Spinal cord (tissue), 10 donors: ENCODE measurements at places on chromosomes 12 and 14. TPM values are rescaled to one million over a fixed set of nuclear protein-coding genes. Genes with fewer than 3 reads are reported as not detected.

DNA sequence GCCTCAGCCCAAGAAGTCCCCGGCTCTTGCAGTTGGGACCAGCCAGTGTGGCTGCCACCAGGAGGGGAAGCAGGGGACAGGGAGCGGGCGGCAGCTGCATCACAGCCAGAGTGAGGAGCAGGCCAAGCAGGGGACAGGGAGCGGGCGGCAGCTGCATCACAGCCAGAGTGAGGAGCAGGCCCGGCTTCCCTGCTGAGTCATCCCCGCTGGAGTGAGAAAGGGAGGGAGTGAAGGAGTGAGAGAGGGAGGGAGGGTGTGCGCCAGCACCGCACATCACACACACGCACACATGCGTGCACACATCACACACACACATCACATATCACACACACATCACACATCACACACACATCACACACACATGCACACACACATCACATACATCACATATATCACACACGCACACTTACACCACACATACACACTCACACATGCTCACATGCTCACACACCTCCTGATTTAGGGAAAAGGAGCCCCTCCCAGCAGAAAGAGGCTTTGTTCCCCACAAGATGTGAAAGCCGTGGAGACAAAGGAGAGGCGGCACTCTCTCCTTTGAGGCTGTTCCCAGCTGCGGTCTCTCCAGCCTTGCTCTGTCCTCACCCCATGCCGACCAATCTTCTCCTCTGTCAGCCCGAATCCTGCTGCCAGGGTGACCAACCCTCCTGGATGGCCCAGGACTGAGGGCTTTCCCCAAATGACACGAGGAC, 16.7 kb upstream of the ZDHHC22 start:
- DNase-seq = no peak

DNA sequence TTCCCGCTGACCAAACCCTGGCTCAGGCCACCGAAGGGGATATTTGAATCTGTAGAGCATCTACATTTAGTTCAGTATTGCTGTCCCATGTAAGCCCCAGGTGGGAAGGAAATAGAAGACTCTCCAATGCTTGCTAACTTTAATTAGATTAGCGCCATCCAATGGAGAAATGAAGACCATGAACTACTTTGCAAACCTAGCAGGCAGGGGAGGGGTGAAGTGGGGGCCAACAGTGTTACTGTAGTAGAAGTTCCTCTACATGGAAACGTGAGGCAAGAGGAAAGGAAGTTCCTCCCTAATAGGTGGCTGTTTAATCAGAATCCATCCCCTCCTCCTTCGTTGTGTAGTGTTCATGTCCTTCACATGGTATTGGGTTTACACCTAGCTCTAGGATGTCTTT, 9.3 kb upstream of the DENND5B start:
- no peak for DNase-seq

The CIROP gene
- 0.10 TPM for total RNA-seq

DNA sequence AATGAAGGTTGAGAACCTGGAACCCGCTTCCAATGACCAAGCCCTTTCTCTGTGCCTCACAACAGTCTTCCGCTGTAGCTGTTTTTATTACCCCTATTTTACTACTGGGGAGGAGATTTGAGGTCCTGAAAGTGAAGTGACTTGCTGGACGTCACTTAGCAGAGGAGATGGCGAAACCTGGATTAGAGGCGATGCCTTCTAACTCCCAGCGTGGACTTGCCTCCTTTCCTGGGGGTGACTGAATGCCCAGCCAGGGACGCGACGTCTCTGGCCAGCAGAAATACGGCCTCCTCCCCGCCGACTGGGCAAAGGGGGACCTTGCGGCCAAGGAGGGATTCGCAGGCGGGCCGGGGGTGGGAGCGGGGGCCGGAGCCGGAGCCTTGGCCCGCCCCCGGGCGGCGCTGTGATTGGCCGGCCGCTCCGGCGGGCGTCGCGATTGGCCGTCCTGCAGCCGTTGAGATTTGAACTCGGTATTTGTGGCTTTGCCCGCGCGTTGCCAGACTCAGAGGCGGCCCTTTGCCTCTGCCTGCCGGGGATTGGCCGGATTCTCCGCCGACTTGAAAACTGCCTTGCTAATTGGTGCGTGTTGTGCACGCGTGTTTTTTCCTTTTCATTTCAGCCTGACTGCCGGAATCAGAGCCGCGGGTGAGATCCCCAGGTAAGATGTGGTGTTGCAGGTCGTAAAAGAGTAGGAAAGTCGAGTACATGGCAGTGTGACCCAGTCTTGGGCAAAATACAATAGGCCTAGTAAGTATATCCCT, at the start of gene NCAPD2:
Gene NCAPD2 (plus strand): TSS at position 606 of the 761 bp plus-strand sequence. CDS start 997 bp downstream, outside the sequence.
- peak; percentile 90 for DNase-seq

- DNase-seq = no peak
These were observed 78.0 kb downstream of the IFNG start for GRCh38 chr12:68081561-68081960.

The PRH2 gene
- total RNA-seq = not detected

- peak; percentile 77 for DNase-seq
These were observed 1108.8 kb upstream of the SEL1L start for GRCh38 chr14:82642425-82642824.

- DNase-seq = no peak
These were observed 118.4 kb upstream of the NCOR2 start for GRCh38 chr12:124685689-124686369.

- DNase-seq = no peak
These were observed 392.3 kb downstream of the CCER1 start for GRCh38 chr12:90562671-90563070.

DNA sequence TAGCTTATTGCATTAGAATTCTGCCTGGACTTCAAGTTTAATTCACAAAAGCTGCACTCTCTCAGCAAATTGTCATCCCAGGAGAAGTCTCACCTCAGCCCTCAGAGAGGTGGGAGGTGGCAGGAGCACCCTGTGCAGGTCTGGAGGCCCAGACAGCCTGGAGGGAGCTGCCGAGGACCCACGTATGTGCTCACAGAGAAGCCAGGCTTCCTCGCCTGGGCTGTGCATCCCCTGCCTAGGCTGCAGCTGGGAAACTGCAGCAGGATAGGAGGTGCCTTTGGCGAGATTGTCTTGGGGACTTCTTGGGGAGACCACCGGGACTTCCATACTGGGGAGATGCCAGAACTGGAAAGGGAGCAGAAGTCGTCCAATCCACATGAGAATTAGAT, 8.8 kb downstream of the CPNE6 start:
- no peak for DNase-seq

GRCh38 chr14:59238216-59238615, 49.7 kb downstream of the DAAM1 start:
- DNase-seq = no peak

DNA sequence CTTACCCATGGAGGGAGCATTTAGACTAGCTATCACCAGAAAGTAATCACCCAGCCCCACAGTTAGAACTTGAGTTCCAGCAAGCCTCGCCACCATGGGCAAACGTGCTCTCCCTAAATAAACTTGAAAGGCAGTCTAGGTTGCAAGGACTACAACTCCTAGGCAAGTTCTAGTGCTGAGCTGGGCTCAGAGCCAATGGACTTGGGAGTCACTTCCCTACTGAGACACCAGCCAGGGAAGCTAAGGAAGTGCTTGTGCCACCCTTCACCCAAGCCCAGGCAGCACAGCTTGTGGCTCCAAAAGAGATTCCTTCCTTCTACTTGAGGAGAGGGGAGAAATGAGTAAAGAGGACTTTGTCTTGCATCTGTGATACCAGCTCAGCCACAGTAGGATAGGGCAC, 57.9 kb downstream of the SLCO1A2 start:
- DNase-seq = no peak

The KERA gene
- total RNA-seq = 2.4 TPM

DNA sequence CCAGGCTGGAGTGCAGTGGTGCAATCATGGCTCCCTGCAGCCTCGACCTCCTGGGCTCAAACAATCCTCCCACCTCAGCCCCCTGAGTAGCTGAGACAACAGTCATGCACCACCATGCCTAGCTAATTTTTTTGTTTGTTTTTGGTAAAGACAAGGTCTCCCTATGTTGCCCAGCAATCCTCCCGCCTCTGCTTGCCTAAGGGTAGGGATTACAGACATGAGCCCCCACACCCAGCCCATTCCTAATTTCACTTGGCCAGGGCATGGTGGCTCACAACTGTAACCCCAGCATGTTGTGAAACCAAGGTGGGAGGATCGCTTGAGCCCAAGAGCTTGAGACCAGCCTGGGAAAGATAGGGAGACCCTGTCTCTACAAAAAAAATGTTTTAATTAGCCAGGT, 9.1 kb downstream of the DAD1 start:
- DNase-seq = no peak

DNA sequence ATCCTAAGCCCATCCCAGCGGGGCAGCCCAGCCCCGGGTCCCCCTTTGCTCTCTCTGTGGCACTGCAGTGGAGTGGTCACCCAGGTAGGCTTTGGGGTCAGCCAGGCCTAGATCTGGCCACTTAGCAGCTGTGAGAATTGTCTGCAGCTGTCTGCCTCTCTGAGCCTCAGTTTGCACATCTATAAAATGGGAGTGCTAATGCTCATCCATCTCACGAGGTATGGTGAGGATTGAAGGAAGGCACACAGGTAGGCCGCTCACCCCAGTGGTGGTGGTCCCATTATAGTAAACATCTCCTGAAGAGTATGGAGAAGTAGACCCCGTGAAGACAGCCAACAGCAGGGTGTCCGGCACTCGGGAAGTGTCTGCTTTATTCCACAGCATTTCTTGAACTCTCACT, 9.2 kb downstream of the FOXN4 start:
- DNase-seq = no peak

GRCh38 chr12:46693518-46693917, 132.3 kb downstream of the SLC38A4 start:
- no peak for DNase-seq

GRCh38 chr14:105200074-105200473, 19.0 kb upstream of the NUDT14 start:
- DNase-seq = no peak

GRCh38 chr14:77590845-77591485, 25.5 kb downstream of the SPTLC2 start:
- DNase-seq = no peak

- no peak for DNase-seq
These were observed 165.5 kb downstream of the SLC41A2 start for GRCh38 chr12:104792570-104792969.

DNA sequence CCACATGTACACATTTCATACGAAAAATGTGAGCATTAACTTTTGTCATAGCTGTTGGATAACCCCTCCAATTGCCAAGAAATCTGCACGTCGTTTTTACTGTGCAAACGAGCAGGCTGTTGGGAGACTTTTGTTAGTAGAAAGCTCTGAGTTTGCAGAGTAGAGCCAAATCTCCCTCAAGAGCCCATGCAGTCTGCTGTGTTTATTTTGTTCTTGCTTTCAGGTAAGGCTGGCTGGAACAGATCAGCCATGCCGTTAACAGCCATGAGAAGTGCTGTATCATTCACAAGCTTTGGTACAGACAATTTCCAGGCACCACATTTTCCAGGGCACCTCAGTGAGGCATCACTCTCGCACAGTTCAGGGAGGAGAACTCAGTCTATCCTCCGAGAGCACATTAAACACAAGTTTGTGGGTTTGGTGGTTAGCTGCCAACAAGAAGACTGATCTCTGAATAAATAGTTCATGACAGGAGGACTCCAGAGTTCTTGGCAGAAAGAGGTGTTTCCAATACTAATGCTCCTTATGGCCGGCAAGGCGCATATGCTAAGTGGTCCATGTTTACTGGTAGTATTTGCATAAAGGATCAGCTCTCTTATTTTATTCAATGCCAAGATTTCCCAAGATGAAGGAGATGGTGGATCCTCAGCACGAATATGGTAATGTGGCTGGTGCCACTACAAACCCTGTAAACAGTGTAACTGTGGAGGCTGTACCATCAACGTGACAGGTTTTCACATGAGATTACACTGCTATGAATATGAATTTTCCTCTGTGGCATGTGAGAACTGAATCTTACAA, 30.3 kb upstream of the PELI2 start:
- peak; percentile 53 for DNase-seq

GRCh38 chr14:77722301-77722700, 14.4 kb downstream of the SLIRP start:
- DNase-seq = no peak

The CCDC85C gene
- 20.4 TPM for total RNA-seq

The ADAM21 gene
- total RNA-seq = 0.69 TPM

The C12orf42 gene
- total RNA-seq = 0.17 TPM

- DNase-seq = no peak
These were observed 246.0 kb upstream of the DAAM1 start for GRCh38 chr14:58942516-58942915.

- DNase-seq = no peak
These were observed 689.7 kb downstream of the BCL11B start for GRCh38 chr14:98582276-98582675.

- DNase-seq = no peak
These were observed 17.4 kb downstream of the LRP6 start for GRCh38 chr12:12249216-12250050.

GRCh38 chr12:21694660-21695059, 37.0 kb upstream of the LDHB start:
- DNase-seq = no peak

GRCh38 chr12:131785763-131786330, 42.3 kb upstream of the MMP17 start:
- DNase-seq = no peak

DNA sequence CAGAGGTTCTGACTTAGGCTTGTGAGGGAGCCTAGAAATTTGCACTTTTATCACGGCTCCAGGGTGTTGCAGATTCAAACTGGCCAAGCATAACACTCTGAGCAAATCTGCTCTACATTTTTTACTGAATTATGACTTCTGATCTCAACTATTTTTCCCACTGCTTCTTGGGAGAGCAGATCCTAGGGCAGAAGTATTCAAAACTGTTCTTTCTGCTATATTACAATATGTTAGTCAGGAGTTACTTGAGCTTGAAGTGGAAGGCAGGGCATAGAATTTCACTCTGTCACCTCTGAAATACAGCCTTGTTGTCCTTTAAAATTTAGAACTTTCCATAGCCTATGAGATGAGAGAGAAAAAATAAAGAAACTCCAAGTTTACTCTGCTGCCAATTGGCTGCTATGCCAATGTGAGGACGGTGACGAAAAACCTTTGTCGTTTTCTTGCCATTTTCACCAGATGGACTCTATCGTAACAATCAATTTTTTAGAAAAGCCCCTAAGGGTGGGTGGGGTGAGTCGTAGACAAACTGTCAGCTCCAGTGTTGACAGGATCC, 16.4 kb upstream of the KERA start:
- no peak for DNase-seq

The SOAT2 gene
- total RNA-seq = not detected

GRCh38 chr12:89179245-89179644, 173.1 kb downstream of the DUSP6 start:
- DNase-seq = no peak

- no peak for DNase-seq
These were observed 354.4 kb downstream of the NAV3 start for GRCh38 chr12:78185109-78185508.

DNA sequence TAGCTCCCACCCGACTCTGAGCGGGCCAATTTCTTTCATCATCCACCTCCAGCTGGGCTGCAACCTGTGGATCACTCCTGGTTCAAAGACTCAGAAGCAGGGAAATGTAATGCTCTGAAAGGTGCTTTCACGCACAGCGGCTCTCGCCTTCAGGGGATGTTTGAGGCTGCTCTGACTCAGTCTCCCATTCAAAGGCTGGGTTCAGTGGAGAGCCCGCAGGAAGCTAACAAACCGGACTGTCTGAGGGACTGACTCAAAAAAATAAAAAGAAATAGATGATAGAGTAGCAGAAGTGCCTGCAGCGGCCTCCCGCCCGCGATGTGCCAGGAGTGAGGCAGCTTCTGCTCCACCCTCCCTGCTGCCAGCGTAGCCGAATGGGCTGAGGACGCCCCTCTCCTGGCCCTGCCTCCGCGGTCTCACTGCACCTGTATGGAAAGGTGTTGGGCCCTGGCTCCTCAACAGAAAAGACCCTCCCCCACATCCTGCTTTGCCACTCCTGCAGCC, 98.0 kb downstream of the GCH1 start:
- DNase-seq = no peak

The SLCO1C1 gene
- total RNA-seq = 12.0 TPM

GRCh38 chr12:94770791-94771190, 120.4 kb upstream of the TMCC3 start:
- no peak for DNase-seq

The POLE2 gene
- 20.1 TPM for total RNA-seq
